ENCODE measurements at places on chromosomes 3 and 15.

- no peak for DNase-seq
Observed at GRCh38 chr3:123424321-123424998, 24.4 kb downstream of the ADCY5 start.

GRCh38 chr15:65551183-65551582, 20.9 kb downstream of the HACD3 start:
- DNase-seq = no peak

GRCh38 chr3:112114576-112115160, 18.4 kb downstream of the GCSAM start:
- DNase-seq = no peak

GRCh38 chr15:71485094-71485693, 325.2 kb upstream of the NR2E3 start:
- no peak for DNase-seq

GRCh38 chr15:94327356-94327936, 96.1 kb downstream of the MCTP2 start:
- peak; percentile 65 for DNase-seq

Measured in GM23248 (cell line).